ENCODE measurements at places on chromosomes 16 and 17. TPM values are rescaled to one million over a fixed set of nuclear protein-coding genes. Genes with fewer than 3 reads are reported as not detected.

GRCh38 chr17:66831383-66832210 lies 3.3 kb upstream of the CACNG5 start:
- DNase-seq = no peak

GRCh38 chr17:11944587-11944986 lies 52.7 kb downstream of the ZNF18 start:
- DNase-seq = no peak

GRCh38 chr17:36036235-36036634 lies 18.5 kb upstream of the CCL23 start:
- DNase-seq = peak; percentile 20

- DNase-seq = no peak
Observed at GRCh38 chr16:17432901-17433576, 37.7 kb downstream of the XYLT1 start.

- DNase-seq = no peak
Observed at GRCh38 chr17:5422505-5422904, 2.5 kb downstream of the RPAIN start.

DNA sequence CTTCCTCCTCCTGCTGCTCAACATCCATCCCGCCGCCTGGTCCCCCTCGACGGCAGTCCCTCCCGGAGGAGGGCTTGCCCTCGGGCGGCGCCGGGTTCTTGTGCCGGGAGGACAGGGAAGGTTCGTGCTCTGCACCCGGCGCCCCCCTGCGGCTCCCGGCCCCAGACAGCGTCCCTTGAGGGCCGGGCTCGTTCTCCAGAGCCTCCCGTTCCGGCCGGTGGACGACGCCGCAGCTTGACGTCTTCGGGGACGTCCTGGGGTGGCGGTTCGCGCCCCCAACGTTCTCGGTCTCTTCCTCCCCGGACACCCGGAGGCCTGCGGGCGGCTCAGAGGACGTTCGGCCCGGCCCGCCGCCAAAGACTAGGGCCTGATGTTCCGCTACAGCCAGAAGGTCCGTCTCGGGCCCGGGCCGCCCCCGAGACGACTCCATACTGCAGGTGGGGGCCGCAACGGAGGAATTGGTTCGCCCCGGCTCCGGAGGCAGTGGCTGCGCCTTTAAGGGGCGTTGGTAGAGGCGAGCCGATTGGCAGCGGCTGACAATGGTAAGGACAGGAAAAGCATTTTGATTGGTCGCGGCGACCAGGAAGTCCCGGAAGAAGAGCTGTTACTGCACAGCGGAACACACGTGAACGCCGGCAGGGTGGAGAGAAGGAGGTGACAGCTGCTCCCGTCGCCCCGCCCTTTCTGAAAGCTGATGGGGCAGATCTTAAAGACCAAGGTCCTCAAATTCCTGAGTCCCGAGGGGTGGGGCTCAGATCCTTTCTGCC lies at the start of gene BORCS6:
Gene BORCS6, minus strand, starts transcription at position 470 of the 767 bp plus-strand sequence. Its CDS starts 40 bp downstream, at position 430.
- peak; percentile 98 for DNase-seq

DNA sequence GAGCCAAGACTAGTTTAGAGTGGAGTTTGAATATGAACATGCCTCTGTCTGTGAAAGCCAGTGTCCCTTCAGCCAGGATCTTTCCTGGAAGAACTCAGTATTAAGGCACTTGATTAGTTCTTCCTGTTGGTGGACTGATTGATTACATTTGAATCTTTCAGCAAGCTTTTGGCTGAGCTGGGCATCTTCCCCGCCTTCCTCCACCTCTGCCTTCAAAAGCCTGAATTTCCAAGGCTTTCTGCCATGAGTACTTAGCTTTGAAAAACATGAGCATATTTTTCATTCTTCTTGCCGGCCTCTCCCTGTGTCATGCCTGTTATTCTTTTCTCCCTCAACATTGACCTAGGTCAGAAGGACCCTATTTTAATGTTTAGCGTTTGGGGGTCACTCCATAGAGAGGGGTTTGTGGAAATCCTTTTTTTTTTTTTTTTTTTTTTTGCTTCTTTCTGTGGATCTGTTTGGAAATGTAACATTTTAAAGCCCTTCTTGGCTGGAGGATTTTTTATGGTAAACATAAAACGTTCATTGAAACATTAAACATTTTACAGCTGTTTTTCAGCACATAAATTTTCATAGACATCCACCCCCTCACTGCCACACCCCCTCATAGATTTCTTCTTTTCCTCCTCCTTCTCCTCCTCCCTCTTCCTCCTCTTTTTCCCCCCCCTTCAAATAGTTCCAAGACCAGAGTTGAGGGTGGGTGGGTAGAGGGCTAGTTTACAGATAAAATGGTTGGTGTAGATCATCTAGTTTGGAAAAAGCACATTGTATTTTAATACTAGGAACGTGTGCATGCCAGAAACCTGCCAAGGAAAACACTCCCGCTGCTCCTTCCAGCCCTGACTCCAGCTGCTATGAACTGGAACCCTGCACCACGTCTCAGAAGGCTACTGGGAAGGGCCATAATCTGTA lies 645.9 kb downstream of the WWOX start:
- no peak for DNase-seq

- peak; percentile 82 for DNase-seq
Observed at GRCh38 chr16:49855280-49855821, 561 bp downstream of the ZNF423 start.

DNA sequence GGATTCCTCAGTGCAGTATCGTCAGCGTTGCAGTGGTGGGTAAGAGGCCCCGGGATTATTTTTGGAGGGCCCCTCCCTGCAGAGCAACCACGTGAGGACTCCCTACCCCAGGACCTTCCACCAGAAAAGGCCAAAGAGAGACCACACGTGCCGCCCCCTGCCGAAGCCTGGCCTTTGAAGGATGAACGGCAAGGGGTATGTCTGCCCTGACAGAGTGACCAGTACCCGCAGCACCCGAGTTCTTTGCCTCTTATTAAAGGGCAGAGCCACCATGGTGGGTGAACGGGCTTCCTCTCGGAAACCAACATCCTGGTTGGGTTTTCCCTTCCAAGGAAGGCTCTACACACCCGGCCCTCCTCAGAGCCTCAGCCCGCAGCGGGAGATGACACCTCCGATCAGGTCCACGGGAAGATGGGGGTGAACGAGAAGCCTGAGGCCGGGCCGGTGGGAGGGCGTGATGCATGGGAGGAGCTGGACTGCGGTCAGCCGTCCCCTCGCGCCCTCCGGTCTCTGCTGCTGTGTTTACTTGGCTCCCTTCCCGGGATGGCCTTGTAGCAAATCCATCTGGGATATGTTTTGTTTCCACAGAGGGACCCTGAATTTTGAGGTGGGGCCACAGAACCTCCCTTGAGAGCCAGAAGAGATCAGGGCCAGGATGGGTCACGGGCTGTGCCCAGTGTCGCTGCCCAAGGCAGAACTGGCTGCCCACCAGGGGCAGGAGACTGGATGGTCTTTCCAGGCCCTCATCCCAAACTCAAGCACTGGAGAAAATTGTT lies 49.1 kb downstream of the TBC1D16 start:
- peak; percentile 92 for DNase-seq

DNA sequence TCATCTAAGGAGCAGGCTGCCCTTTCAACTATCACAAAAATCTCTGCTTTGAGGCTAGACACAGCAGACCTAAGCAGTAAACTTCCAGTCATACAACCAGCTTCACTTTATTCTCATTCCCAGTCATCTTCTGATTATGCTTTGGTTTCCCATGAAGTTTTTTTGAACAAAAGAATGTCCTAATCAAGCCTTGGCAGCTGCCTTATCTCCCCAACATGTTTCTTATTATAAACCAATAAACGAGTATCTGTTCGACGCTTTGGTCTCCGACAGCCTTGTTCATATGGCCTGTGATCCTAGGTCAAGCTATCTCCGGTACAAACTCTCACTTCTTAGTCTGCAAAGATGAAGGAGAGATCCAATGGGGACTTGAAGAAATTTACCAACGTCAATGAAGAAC lies 47.4 kb upstream of the CDYL2 start:
- DNase-seq = no peak

DNA sequence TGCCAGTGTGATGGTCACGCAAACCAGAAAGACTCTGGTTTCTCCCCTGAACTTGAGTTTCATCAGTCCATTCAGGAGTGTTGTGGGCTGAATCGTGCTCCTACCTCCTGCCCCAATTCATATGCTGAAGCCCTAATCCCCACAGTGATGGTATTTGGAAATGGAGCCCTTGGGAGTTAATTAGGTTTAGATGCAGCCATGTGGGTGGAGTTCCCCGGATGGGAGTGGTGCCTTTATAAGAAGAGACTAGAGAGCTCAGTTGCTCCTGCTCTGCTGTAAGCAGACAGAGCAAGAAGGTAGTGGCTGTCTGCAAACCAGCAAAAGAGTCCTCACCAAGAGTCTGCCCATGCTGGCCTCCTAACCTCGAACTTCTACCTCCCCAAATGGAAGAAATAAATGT lies 160.3 kb upstream of the DYNLRB2 start:
- DNase-seq = no peak

DNA sequence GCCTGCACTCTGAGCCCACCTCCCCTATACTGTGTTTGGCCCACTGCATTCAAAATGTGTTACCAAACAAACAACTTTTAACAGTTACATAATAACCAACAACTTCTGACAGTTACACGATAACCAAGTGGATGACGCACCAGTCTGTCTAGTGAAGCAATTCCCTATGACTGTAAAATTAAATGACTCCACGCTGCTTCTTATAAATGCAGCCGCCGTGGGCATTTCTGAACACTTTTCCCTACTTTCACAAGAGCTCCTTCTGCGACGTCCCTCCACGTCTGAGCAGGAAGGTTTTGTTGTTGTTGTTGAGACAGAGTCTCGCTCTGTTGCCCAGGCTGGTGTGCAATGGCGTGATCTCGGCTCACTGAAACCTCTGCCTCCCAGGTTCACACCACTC lies 27.6 kb downstream of the ZNF276 start:
- no peak for DNase-seq

WNT9B gene
- 0.55 TPM for total RNA-seq

DNA sequence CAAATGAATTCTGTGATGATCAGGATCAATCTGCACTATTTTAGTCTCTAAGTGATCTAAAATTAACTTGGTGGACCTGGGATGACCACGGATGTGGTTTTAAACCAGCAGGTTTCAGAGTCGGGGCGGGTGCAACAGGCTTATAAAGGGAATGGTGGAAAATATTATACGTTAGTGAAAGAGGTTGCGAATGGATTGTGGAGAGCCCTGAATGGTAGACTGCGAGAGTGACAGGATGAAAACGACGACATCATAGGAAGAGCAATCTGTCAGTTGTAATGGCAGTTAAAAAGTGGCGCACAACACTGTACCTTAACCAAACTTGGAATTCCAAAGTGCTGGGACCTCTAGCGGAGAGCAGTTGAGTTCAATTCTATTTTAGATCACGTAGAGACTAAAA lies 1.2 kb upstream of the CYB5B start:
- DNase-seq = no peak

PIK3R5 gene
- 20.1 TPM for total RNA-seq

- DNase-seq = no peak
Observed at GRCh38 chr17:57733085-57733484, 12.0 kb downstream of the CCDC182 start.

DNA sequence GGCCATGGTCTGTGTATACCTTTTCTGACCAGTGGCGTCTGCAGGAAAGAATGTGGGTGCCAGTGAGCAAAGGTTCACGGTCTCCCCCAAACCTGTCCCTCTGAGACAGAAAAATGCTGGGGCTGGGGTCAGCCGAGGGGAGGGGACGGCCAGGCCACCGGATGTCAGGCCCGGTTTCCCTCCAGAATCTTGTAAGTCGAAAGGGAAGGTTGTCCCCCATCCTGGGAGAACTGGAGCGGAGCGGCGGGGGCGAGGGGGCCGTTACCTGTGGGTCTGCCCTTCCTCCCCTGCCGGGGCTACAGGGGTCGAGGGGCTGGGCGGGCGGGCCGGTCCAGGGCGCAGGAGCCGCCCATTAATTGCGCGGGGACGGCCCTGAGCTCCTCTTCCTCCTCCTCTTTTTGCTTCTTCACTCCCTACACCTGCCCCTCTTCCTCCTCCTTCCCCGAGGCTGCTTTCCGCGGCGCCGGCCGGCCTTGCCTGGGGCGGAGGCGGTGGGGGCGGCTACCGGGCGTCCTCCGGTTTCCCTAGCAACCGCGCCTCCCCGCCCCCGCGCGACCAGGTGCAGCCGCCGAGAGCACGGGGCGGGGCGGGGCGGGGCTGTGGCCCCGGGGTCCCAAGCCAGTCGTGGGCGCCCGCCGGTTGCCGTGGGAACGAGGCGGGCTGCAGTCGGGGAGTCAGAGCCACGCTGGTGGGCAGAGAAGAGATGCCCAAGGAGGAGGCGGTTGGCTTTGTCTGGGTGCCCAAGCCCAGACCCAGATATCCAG lies at the start of gene MARCHF10:
Gene MARCHF10, minus strand, starts transcription at position 503 of the 764 bp plus-strand sequence. CDS start 6,579 bp downstream, outside the sequence.
- DNase-seq = no peak

DNA sequence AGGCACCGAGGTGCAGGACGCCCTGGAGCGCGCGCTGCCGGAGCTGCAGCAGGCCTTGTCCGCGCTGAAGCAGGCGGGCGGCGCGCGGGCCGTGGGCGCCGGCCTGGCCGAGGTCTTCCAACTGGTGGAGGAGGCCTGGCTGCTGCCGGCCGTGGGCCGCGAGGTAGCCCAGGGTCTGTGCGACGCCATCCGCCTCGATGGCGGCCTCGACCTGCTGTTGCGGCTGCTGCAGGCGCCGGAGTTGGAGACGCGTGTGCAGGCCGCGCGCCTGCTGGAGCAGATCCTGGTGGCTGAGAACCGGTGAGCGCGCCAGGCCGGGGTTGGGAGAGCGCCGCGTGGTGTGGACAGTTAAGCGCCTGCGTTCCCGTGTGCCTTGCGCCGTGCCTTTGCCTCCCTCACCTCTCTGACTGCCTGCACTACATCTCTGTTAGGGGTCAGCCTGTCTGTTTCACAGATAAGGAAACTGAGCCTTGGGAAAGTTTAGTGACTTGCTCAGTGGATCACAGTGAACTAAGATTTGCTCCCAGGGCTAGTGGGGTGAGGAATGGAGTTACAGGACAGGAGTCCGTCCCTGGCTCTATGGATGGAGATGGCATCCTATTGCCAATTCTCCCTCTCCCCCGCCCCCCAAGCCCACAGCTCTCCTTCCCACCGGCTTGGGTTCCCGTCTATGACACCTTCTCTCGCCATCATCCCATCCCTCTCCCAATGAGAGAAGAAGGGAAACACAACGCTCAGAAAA lies 880 bp downstream of the SARM1 start:
- peak; percentile 51 for DNase-seq

- no peak for DNase-seq
Observed at GRCh38 chr17:16439811-16440351, 24.5 kb downstream of the TRPV2 start.

- no peak for DNase-seq
Observed at GRCh38 chr17:4574448-4575045, 9.8 kb upstream of the SMTNL2 start.

DNA sequence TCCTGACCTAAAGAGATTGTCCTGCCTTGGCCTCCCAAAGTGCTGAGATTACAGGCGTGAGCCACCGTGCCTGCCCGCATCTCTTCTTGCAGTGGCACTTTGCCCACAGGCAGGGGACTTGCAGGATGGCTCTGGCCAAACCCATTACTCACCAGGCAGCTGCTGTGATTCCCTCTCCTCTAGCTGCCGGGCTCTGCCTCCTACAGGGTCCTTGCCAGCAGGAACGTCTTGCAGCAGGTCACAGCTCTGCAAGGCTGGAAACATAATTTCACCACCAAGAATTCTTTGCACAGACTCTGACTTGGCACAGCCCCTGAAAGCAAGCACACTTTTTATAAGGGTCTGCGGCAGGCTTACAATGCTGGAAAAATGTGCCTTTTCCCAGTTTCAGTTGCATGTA lies 20.3 kb downstream of the COX4I1 start:
- no peak for DNase-seq

GRCh38 chr16:56743840-56744239 lies 13.9 kb downstream of the NUP93 start:
- DNase-seq = peak; percentile 93

- no peak for DNase-seq
Observed at GRCh38 chr16:48619547-48619946, 9.6 kb upstream of the N4BP1 start.

SGCA gene
- total RNA-seq = 0.28 TPM

- DNase-seq = no peak
Observed at GRCh38 chr17:4897198-4897687, 2.1 kb upstream of the C17orf107 start.

- peak; percentile 44 for DNase-seq
Observed at GRCh38 chr17:61157246-61157886, 242.3 kb upstream of the TBX2 start.

Measured in adrenal gland (tissue), 19 donors.